ENCODE measurements at places on chromosomes 16 and 17. TPM values are rescaled to one million over a fixed set of nuclear protein-coding genes. Genes with fewer than 3 reads are reported as not detected.

Gene HEATR9
- total RNA-seq, result 15.1 TPM

Gene SLFN14
- total RNA-seq, result 0.47 TPM

DNA sequence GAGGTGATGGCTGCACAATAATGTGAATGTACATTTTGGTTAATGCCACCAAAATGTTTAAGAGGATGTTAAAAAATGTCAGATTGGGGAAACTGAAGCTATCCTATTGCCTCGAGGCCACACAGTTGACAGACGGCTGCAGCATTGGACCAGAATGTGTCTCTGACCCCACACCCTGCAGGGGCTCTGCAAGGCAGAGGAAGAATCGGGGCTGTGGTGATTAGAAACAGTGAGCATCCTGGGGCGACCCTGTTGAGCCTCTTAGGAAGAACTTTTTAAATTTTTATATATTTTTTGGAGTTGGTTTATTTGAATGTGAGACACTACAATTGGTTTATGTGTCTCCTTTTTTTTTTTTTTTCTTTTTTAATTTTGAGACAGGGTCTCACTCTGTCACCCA, 15.0 kb upstream of the ADORA2B start:
- no peak for DNase-seq
- no peak overlapping the region for H3K27ac ChIP-seq
- no peaks in the 10 kb centered on the region for H3K36me3 ChIP-seq
- H3K4me1 ChIP-seq, result peaks cover 11% of the 10 kb centered on the region

DNA sequence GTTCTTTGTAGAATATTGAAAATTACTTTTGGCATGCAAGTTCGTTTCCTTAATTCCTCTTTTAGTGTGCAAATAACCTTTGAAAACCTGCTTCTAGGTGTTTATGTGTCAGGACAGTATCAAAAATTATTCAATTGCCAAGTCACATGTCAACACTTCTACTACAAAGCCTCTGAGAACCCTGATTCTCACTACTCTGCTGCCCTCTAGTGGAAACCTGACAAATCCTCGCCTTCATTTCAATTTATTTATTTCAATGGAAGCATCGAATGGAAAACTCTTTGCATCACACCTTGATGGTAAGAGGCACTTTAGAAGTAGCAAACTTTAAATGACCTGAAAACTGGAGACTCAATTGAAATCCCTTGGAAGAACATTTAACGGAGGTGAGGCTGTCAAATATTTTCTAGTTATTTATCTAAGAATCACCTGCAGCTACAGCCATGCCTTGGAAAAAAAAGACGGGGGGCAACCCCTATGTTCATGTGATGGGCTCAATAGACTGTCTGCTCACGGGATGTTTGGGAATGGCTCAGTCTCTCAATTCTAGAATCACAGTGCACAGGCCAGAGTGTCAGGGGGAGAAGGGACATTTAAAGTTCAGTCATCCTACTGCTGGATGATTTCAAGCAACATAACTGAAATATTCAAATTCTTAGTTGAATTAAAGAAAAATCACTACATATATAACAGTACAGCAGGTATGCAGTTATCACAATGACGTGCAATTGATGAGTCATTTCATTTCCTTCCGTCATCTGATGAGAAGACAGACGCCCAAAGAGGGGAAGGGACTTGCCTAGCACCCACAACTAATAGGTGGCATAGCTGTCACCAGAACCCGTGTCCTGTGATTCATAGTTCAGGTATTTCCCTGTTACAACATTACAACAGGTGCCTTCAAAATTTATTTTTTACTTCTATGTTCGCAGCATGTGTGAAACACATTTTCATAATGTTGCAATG, 563.9 kb downstream of the TOX3 start:
- DNase-seq, result peak; percentile 16
- no peak overlapping the region for H3K4me3 ChIP-seq
- no peaks in the 10 kb centered on the region for H3K4me1 ChIP-seq
- H3K36me3 ChIP-seq, result no peaks in the 10 kb centered on the region

Gene SMARCE1
- total RNA-seq, result 101 TPM

DNA sequence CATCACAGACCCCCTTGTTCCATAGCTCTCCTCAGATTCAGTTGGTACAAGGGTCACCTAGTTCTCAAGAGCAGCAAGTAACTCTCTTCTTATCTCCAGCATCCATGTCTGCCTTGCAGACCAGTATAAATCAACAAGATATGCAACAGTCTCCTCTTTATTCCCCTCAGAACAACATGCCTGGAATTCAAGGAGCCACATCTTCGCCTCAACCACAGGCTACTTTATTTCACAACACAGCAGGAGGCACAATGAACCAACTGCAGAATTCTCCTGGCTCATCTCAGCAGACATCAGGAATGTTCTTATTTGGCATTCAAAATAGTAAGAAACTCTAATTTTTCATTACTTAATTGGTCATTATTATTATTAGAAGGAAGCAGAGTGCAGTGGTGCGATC, 32.4 kb downstream of the NQO1 start:
- H3K27ac ChIP-seq, result no peak overlapping the region
- no peaks in the 10 kb centered on the region for H3K4me1 ChIP-seq
- H3K27me3 ChIP-seq, result no peaks in the 10 kb centered on the region
- no peak for DNase-seq

DNA sequence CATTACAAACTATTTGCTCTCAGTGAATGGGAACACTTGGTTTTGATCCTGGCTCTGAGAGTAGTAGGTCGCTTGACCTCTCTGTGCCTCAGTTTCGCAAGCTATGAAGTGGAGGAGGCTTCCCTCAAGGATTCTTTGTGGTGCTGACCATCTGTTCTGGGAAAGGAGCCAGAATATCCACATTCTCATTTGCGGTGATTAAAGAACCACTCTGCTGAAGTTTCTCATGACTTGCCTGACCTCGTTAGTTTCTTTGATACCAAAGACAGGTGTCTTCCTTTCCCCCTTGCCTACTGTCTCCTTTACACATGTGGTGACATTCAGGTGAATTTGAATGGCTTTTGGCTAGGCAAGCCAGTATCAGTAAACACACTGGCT, 116.0 kb downstream of the SNX29 start:
- no peaks in the 10 kb centered on the region for H3K27me3 ChIP-seq
- H3K27ac ChIP-seq, result no peak overlapping the region
- H3K4me3 ChIP-seq, result no peak overlapping the region

DNA sequence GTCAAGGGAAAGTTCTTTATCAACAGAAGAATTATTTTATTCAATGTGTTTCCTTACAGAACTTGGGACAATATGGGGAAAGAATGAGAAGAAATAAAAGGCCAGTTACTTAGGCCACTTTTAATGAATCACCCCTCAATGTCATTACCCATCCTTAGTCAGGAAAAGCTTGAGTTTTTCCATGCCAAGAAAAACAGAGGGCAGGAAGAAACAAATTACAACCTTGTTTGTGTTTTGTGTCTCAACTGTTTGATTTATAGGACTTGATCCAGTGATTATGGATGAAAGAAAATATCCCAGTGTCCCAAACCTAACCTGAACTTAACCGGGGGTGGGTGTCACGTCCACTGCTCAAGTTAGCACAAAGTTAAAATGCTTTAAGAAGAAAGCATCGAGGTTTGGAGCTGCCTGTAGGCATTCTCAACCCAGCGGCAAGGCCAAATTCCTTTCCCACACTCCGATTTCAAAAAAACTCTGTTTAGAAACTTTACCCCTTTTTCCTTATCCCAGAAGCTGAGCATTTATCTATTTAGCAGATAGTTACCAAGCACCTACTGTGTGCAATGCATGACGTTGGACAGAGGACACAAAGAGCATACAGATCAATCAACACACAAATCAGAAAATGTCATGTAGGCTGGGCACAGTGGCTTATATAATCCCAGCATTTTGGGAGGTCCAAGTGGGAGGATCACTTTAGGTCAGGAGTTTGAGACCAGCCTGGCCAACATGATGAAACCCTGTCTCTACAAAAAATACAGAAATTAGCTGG, 14.0 kb upstream of the CYB5B start:
- no peaks in the 10 kb centered on the region for H3K4me1 ChIP-seq
- H3K36me3 ChIP-seq, result no peaks in the 10 kb centered on the region
- H3K4me3 ChIP-seq, result no peak overlapping the region

Gene KRT12
- total RNA-seq, result not detected

Gene C16orf90
- not detected for total RNA-seq

GRCh38 chr17:7650509-7651096, at the start of gene ATP1B2:
Gene ATP1B2, plus strand, starts transcription at chr17:7650926. Its CDS starts 593 bp downstream, at chr17:7651519.
- peak; percentile 87 for DNase-seq
- peaks cover 24% of the 10 kb centered on the region for H3K27me3 ChIP-seq
- peaks cover 19% of the 10 kb centered on the region for H3K4me1 ChIP-seq
- H3K36me3 ChIP-seq, result no peaks in the 10 kb centered on the region
- peak within 1 kb of the TSS; percentile 27 for H3K4me3 ChIP-seq

DNA sequence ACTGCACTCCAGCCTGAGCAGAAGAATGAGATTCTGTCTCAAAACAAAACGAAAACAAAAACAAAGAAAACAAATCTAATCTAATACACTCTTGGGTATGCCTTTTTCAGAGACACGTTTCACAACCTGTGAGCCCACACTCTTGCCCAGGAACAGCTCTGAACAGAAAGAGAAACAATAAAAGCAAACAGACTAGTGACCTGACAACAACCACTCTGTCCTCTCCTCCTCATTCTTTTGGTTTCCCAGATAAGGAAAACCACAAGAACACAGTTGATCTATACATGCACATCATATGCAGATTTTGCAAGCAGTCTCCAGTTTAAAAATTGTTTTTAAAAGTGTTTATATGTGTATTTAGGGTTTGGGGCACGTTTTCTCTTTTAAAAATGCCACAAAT, 1.3 kb downstream of the MKS1 start:
- H3K4me3 ChIP-seq, result no peak overlapping the region
- H3K27ac ChIP-seq, result no peak overlapping the region
- peaks cover 10% of the 10 kb centered on the region for H3K36me3 ChIP-seq
- peak; percentile 9 for DNase-seq

DNA sequence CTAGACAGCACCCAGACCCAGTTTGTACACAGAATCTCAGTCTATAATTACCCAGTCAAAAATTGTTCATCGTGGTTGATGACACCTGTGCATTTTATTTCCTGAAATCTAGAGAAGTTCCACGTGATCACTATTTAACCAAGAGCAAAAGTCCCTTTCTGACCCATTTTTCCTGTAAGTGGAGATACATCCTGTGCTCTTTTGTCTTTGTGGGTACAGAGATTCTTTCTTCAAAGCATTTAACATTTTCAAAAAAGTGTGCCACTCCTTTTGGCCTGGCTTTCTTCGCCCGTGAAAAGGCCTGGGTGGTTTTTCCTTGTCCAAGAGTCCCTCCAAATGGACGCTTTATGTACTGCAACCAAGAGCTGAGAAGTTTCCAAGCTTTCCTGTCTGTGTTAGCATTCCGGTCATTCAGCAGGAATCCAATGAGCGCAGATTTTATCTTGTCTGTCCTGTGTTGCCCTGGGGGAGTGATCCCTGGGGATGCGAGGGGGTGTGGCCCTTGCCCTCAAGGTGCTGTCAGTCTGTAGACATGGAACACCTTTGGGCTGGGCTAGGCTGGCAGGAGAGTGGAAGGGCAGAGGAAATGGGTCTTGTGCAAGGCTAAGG, 161.1 kb upstream of the CACNG5 start:
- DNase-seq, result no peak
- H3K4me1 ChIP-seq, result peaks cover 30% of the 10 kb centered on the region
- H3K27ac ChIP-seq, result peak overlapping the region; percentile 69

DNA sequence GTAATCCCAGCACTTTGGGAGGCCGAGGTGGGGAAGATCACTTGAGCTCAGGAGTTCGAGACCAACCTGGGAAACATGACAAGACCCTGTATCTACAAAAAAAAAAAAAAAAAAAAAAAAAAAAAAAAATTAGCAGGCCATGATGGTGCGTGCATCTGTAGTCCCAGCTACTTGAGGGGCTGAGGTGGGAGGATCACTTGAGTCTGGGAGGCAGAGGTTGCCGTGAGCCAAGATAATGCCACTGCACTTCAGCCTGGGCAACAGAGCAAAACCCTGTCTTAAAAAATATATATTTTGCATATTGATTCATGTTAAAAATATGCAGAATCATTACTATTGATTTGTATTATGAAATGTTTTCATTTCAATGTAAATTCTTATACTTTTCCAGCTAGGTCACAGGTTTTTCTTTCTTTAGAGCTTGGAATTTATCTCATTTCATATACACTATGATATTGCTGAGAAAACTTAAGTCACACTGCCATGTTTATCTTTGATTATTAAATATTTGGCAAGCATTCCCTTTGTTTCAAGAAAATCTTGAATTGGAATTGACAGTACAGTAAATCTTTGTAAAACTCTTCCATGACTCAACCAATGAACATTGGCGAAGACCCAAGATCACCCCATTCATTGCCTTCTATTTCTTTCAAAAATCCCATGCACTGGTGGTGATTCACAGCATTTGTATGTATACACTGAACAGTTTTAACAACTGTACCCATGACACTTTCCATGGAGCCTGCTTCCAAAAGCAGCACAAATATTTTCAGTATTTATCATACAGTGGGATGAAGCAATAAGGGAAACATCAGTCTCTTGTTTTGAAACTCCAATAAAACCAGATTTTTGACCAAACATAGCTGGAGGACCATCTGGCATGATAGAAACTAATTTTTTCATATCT, 83.5 kb upstream of the TNRC6A start:
- H3K4me3 ChIP-seq, result no peak overlapping the region
- no peak for DNase-seq
- H3K27ac ChIP-seq, result no peak overlapping the region
- H3K36me3 ChIP-seq, result no peaks in the 10 kb centered on the region
- H3K4me1 ChIP-seq, result no peaks in the 10 kb centered on the region

- H3K27ac ChIP-seq, result no peak overlapping the region
- H3K27me3 ChIP-seq, result no peaks in the 10 kb centered on the region
- no peak overlapping the region for H3K4me3 ChIP-seq
- H3K36me3 ChIP-seq, result peaks cover 4% of the 10 kb centered on the region
- H3K4me1 ChIP-seq, result peaks cover 24% of the 10 kb centered on the region
- DNase-seq, result no peak
These were observed 200.5 kb upstream of the CHMP6 start for GRCh38 chr17:80790981-80791742.

Gene MYH1
- total RNA-seq, result not detected

Gene TEX19
- not detected for total RNA-seq

- H3K4me3 ChIP-seq, result no peak overlapping the region
- H3K36me3 ChIP-seq, result no peaks in the 10 kb centered on the region
- no peak overlapping the region for H3K27ac ChIP-seq
- H3K4me1 ChIP-seq, result peaks cover 24% of the 10 kb centered on the region
- no peak for DNase-seq
These were observed 33.7 kb downstream of the GINS3 start for GRCh38 chr16:58425756-58426494.

Gene DOK4
- 1.5 TPM for total RNA-seq

Gene MYL11
- total RNA-seq, result 2.9 TPM

Gene PLEKHH3
- total RNA-seq, result 0.26 TPM

Gene SLFN12L
- total RNA-seq, result 174 TPM

Gene TNFRSF13B
- 7.7 TPM for total RNA-seq

GRCh38 chr17:49873466-49873865, 25.6 kb upstream of the TAC4 start:
- no peak overlapping the region for H3K4me3 ChIP-seq
- no peaks in the 10 kb centered on the region for H3K36me3 ChIP-seq
- no peaks in the 10 kb centered on the region for H3K27me3 ChIP-seq
- H3K27ac ChIP-seq, result no peak overlapping the region
- DNase-seq, result no peak

All from natural killer cell (primary cell).